Fibroblast of skin of left quadriceps (primary cell): ENCODE measurements at places on chromosomes 4 and X.

DNA sequence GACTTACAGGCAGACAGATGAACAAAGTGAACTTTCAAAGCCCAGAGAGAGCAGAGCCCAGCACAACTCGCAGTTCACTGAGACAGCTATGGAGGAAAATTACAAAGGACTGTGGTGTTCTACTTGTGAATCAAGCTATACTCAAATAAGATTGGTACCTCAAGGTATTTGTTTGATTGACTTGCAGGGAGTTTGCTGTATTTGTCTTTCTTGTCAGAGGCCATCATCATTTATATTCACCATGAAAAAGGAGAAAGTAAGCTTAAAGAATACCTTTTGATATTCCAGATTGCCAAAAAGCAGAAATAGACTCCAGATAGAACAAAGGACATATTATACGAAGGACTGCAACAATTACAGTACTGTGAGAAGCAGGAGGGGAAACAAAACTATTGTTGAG lies 1047.9 kb downstream of the RPA4 start:
- DNase-seq: no peak

- no peak for DNase-seq
These were observed 96.5 kb upstream of the DHX15 start for GRCh38 chr4:24680746-24681448.

DNA sequence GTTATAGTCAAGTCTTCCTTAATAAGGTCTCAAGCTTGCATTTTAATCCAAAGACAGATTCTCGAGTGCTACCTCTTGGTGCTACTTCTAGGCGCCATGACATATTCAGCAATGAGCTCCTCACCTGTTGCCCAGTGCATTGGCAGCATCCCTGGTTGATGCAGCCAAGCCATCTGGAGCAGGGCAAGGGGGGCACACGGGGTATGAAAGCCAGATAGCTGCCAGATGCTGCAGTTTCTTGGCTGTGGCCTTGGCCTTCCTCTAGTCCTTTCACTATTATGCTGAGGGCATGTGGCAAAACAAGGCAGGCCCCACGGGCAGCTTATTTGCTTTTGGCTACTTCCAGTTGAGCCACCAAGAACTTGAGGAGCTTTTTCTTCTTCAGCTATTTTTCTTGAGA lies 168.6 kb upstream of the PGRMC2 start:
- no peak for DNase-seq

DNA sequence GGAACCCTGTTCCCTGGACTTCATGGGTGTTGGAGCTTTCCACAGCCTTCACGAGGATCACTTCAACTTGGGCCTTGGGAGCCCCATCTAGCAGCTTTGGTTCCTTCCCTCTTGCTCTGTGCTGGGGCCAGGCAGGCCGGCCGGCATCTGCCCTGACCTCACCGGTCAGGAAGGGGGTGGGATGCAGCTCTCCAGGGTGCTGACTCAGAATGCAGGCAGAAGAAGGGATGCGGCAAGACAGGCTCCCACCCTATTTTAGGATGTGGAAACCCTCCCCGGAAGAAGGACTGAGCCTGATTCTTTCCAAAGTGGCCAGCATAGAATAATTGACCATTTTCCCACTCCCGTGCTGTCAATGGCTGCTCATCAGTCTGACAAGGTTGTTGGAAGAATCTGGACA lies 47.1 kb downstream of the FHDC1 start:
- DNase-seq: no peak

- no peak for DNase-seq
These were observed 242.2 kb downstream of the DKK2 start for GRCh38 chr4:106793933-106794332.

GRCh38 chrX:132774010-132774714 lies 184.3 kb downstream of the HS6ST2 start:
- no peak for DNase-seq

DNA sequence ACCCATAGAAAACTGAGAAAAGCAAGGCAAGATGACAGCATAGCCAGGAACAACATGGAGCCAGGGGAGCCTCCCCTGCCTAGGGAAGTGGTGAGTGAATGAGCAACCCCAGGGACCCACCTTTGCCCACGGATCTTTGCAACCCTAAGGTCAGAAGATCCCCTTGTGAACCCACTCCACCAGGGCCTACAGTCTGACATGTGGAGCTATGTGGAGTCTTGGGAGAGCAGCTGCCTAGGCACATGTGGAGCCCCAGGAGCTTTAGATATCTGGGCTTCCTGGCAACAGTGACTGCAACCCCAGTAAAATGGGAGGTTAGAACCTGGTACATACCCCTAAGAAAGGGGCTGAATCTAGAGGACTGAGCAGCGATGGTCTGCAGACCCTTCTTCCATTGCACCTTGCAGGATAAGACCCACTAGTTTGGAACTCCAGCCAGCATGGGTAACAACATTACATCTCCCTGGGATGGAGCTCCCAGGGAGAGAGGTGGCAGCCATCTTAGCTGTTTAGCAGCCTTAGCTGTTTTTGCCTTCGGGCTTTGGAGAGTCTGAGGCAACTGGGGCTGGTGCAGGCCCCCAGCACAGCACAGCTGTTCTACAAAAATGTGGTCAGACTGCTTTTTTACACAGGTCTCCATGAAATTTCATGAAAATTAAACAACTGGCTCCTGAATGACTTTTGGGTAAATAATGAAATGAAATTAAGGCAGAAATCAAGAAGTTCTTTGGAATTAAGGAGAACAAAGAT lies 104.7 kb upstream of the TRIM2 start:
- DNase-seq: no peak

GRCh38 chr4:127856196-127856812 lies 24.4 kb upstream of the PLK4 start:
- no peak for DNase-seq

GRCh38 chr4:1105662-1106061 lies 7.7 kb downstream of the RNF212 start:
- no peak for DNase-seq
